Activated CD8-positive, alpha-beta memory T cell treated with anti-CD3 and anti-CD28 coated beads for 48 hours (primary cell): ENCODE measurements at places on chromosomes 7 and 10.

DNA sequence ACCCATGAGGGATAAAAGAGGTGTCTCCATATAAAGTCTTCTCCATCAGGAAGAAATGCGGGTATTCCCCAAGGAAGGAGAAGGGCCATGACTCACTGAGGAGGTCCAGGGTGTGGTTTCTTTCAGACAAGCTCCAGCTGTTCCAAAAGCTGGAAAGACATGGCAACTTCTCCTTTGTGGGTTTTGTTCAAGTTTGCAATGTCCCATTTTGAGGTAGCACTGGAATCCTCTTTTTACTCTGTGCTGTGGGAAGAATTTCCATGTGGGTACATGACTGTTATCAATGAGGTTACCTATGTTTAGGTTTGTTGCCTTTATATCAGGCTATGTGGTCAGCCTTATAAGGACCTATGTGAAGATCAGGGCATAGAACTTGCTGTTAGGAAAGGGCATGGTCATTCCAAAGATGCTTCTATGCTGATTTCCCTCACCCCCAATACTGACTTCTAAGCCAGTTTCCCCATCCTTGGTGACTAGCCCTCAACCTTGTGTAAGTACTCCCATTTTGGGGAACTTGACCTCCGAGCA is 697.5 kb downstream of the INHBA start:
- no peak for DNase-seq

GRCh38 chr10:63917363-63917762 is 396.2 kb downstream of the REEP3 start:
- DNase-seq: no peak

DNA sequence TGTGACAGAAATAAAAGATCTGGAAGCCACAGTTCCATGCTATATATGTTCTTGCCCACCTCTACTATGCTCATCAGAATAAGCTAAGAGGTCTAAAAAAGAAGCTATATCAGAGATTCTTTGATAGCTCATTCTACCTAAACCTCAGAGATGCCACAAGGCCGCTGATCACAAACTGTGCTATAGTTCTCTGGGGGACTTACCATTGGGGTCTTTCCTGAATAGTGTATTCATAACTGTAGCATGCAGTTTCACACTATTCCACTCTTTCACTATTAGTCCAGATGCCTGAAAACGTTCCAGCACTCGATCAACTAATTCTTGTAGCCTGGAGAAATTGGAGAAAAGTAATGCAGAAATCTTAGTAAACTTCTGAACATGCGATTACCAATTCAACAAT is 44.5 kb upstream of the SPOCK2 start:
- no peak for DNase-seq

DNA sequence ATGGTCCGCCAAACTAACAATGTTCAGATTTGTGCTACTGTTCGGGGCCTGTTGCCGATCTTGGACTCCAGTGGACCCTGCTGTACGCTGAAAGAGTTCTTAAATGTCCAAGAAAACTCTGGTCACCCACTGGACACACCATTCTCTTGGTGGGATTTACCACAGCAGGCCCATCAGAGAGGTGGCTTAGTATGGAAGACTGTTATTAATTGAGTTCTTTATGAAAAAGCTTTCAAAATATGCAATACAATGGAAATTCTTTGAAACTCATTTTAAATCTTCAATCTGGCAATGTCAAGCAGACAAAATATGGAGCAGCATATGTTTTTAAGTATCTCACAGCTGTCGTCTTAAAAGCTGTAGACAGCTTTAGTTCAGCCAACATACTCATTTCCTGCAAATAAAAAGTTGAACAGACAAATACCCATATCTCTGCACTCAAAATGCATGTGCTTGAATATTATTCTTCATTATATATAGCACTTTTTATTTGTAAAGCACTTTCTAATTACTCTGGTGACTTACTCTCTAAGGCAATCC is 37.4 kb upstream of the GRM8 start:
- no peak for DNase-seq

GRCh38 chr10:85978566-85979358 is 387.8 kb downstream of the GRID1 start:
- no peak for DNase-seq

- DNase-seq: no peak
Measured at GRCh38 chr10:49180444-49180860, 7.7 kb downstream of the TMEM273 start.

DNA sequence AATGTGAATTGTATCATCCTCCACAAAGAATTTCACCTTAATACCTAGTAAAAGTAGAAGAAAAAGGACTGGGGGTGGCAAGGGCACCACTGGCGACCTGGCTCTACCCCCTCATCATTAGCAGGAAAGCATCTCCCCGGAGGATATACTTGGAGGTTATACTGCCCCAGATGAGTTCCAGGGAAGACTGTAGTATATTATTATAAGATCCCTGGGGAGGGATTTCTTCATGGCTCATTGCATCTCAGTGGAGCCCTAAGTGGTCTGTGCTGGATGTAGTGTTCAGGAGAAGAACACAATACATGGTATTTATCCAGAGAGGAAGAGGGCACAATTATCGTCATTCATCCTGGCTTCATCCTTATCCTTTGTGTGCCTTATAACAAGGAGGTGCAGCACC is 14.2 kb upstream of the DYNC1I1 start:
- no peak for DNase-seq

GRCh38 chr10:69383558-69383957 is 33.2 kb downstream of the TACR2 start:
- DNase-seq: no peak

GRCh38 chr10:68625316-68625921 is 65.3 kb downstream of the TET1 start:
- DNase-seq: no peak

DNA sequence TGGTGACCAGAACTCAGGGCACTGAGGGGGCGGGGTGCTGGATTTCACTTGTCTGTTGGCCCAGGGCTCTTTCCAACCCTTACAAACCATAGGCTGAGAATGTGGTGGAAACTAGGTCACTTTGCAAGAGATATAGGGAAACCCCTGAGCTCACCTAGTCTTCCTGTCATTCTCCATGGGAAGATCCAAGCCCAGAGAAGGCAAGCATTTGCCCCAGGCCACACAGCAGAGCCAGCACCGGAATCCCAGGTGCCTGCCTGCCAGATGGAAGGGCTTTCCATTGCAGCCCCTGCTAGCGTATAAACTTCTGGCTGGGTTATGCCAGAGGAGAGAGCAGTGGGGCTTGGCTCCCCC is 427 bp downstream of the PYROXD2 start:
- no peak for DNase-seq

DNA sequence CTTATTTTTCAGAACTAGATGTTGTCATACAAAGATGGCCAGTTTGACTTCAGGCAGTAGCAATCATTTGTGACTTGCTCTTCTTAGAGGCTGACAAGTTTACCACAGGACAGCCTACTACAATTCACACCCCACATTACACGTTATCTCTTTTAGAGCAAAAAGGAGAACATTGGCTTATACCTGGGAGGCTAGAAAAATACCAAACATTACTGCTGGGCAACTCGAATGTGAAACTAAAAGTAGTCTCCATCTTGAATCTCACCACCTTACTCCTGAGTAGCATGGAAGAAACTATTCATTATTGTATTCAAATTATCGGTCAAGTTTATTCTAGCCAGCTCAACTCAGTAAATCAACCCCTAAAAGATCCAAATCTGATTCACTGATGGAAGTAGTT is 90.7 kb upstream of the TMEM26 start:
- DNase-seq: no peak

- no peak for DNase-seq
Measured at GRCh38 chr10:43255634-43256431, 11.0 kb downstream of the RASGEF1A start.

DNA sequence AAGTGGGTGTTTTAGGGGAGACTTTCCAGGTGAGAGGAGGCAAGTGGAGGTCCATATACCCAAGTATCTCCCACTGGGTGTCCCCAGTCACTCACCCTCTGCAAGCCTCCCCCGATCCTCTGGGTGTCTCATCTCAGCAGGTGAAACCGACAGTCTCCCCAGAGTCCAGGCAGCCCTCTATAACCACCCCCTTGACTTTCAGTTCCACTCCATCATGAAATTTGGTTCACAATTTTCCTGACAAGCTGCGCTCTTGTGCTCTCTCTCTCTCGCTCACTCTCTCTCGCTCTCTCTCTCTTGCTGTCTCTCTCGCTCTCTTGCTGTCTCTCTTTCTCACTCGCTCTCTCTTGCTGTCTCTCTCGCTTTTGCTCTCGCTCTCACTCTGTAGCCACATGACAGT is 8.1 kb upstream of the RABGEF1 start:
- no peak for DNase-seq

GRCh38 chr10:32023264-32023663 is 33.0 kb downstream of the KIF5B start:
- DNase-seq: no peak

- DNase-seq: no peak
Measured at GRCh38 chr7:1421946-1422345, 37.3 kb downstream of the MICALL2 start.

- no peak for DNase-seq
Measured at GRCh38 chr10:79946271-79947082, 2.4 kb downstream of the SFTPD start.

GRCh38 chr7:5532536-5533335 is 109.1 kb upstream of the TNRC18 start:
- DNase-seq: no peak

- DNase-seq: no peak
Measured at GRCh38 chr10:97795886-97796285, 24.1 kb upstream of the SFRP5 start.

DNA sequence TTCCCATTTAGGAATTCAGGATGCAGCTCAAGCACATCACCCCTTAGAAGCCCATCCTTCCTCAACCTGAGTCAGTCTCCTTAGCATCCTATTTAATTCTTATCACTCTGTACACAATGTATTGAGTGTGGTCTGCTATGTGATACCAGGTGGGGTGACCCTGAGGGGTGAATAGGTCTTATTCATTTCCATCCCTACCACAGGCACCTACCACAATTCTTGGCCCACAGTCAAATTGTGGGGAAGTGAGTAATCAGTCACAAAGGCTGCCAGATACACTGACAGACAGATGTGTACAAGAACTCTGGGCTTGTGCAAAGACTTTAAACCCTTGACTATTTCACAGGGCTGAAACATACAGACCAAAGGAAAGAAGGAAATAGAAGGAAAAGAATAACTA is 560.5 kb downstream of the PARD3 start:
- no peak for DNase-seq

DNA sequence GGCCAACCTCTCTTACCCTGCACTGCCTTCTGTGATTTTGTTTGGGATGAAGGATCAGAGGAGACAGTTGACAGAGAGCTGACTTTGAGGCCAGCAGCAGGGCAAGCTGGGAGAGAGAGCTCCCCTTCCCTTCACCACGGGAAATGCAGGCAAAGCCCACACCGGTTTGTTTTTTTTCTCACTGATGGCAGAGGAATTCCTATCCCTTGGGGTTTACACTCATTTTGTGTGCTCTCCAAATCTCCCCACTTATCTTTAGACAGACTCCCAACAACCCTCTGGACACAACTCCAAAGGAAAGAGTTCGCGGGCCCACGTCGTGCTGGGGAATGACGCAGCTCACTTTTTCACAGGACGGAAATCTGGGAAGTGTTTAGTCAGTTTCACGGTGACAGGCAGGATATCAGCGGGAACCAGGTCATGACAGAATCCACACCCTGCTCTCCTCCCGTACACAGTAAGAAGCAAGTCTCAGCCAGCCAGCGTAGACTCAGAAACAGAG is 68.3 kb upstream of the FAM171A1 start:
- DNase-seq: no peak

DNA sequence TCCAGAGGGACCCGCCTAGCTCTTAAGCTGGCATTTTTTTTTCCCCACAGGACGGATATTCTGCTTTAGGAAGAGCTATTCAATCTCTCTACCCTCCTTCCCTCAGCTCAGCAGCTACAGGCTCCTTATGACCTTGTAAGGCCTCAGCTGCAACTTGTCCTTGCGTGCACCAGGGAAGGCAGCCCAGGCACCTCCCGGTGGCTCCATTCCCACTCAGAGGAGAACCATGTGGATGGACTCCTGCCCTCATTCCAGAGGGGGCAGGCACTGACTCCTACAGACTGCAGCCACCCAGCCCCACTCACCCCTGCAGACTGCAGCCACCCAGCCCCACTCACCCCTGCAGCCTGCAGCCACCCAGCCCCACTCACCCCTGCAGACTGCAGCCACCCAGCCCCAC is 73.7 kb downstream of the ITIH5 start:
- no peak for DNase-seq

DNA sequence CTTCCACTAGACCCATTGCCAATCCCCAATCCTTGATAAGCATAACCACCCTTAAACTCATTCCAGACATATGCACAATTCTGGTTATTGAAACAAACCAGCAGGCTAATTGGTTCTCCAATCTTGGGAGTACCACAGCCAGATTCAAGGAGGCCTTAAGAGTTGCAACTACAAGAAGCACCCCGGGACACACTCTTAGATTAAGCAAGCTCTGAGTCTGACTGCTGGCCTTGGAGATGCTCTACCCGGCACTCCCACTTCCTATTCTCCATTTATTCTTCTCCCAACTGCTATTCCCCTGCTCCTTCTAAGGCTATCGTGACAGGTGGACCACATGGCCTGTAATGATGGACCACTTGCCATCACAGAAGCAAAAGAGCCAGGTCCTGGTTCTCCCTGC is 40.3 kb downstream of the CYTH3 start:
- DNase-seq: no peak

- DNase-seq: no peak
Measured at GRCh38 chr10:3787016-3787400, 2.0 kb upstream of the KLF6 start.

DNA sequence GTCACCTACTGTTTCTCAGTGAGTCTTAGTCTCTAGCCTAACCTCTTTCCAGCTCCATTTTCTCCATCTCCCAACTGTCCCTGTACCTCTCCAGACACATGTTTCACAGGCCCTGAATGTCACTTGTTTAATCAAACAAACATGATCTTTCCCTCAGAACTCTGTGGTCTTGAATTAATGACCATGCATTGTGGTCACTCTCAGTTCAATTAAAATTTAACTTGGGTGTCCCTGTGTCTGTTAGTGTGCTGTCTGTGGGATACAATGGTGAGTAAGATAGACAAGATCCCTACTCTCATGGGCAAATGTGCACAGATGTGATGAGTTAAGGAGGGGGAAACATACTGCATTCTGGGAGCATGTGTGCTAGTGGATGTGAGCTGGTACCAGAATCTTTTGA is 65.0 kb downstream of the RBM33 start:
- DNase-seq: no peak

GRCh38 chr7:132592231-132592920 is 16.1 kb upstream of the PLXNA4 start:
- no peak for DNase-seq
